ENCODE measurements at places on chromosomes 16 and 17.

- DNase-seq, result no peak
Measured at GRCh38 chr16:87620201-87620495, 17.8 kb downstream of the JPH3 start.

GRCh38 chr16:6300523-6300922 is 1032.1 kb upstream of the RBFOX1 start:
- DNase-seq, result no peak

DNA sequence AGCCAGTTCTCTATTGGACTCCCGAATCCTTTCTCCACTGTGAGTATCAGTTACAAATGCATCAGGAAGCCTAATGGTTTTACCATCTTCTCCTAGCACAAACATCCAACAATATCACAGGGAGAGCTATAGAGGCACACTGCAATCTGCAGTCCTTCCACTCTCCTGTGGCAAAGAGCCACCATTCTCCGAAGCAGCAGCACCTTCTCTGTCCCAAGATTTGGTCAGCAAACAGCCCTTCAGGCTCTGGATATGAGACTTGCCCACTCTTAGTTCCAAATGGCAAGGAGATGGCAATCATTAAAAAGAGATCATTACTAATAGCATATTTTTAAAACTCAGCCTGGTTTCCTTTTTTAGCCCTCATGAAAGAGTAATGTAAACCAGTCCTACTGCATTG is 223.4 kb downstream of the HS3ST3A1 start:
- no peak for DNase-seq

GRCh38 chr16:89473791-89474414 is 16.5 kb downstream of the ANKRD11 start:
- DNase-seq, result no peak

DNA sequence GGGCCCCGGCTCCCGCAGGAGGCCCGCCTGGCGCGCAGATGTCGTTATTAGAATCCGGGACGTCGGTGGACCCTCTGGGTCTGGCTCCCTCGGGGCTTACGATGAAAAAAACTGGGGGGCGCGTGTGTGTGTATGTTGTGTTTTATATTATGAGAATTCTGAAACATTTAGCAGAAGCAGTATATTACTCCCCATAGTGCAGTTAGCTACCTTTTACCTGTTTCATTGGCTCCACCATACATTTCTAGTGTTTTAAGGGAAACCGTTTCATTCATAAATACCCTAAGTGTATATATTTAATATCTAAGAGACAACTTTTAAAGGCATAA is 486 bp upstream of the DNAJA2 start:
- DNase-seq, result no peak

GRCh38 chr16:72963533-72964315 is 84.2 kb downstream of the ZFHX3 start:
- DNase-seq, result no peak

- DNase-seq, result peak; percentile 79
Measured at GRCh38 chr17:57987581-57988300, at the start of gene VEZF1. VEZF1 (minus strand) TSS chr17:57988254; CDS start chr17:57988111, 143 bp downstream.

- no peak for DNase-seq
Measured at GRCh38 chr16:9399573-9399972, 308.1 kb downstream of the HAPSTR1 start.

GRCh38 chr17:17349724-17350106 is 46.5 kb downstream of the NT5M start:
- DNase-seq, result no peak
